ENCODE measurements at places on chromosomes 5 and 9.

- DNase-seq = no peak
Observed at GRCh38 chr5:130975847-130976246, 189.2 kb downstream of the HINT1 start.

DNA sequence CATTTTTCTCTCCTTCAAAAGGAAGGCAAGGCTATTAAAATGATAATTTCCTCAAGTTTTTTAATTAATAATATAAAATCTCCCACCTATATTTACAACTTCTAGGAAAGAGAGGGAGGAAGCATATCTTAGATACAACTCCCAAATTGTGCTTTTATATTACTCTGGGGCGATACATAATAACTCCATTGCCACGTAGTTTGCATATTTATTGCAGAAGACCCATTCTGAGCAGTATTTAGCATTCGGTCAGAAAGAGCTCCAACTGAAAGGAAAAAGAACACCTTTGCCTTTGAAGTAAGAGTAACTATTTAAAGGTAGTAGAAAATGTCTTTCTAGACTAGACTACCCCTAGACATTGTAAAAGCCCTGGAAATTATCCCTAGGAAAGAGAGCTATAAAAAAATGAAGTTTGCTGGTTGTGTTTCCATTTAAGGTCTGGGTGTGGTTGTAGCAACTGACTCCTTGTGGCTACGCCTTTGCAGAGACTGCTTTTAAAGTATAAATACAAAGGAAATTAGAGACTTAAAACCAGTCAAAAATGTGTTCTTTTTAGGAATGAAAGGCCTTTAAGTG, 566.1 kb downstream of the ZNF608 start:
- DNase-seq = no peak

GRCh38 chr9:88015606-88016005, 41.3 kb upstream of the CDK20 start:
- DNase-seq = no peak

GRCh38 chr5:14502294-14502690, 79.3 kb upstream of the OTULINL start:
- DNase-seq = no peak

DNA sequence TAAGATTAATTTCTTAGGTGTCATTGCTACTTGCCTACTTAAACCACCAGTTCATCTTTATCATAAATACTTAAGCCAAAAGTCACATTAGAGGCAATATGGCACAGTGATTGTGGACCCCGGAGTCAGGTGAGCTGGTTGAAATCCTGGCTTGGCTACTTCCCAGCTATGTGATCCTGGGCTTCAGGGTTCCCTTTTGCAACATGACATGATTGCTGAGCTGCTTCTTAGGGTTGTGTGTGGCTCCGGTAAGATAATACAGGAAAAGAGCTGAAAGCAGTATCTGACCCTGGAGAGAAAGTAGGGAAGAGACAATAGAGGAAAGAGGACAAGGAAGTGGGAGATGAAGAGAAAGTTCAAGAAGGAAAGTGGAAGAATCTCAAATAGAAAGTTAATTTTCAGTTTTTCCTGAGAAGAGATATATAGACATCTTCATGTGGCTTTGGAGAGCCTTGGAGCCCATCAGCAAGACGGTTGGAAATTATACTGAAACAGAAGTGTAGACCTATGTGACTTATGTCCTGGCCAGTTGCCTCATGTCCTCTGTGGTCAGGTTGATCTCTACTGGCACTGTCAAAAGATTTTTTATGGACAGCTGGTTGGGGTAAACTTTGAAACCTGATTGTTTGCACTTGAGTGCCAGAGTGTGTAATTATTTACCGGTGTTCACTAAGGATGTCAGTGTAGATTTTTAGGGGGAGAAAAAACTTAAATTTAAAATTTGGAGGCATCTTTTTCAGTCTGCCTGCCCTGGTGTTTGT, 93.2 kb downstream of the GHR start:
- no peak for DNase-seq

- DNase-seq = no peak
Observed at GRCh38 chr5:131637694-131638093, 2.7 kb upstream of the RAPGEF6 start.

GRCh38 chr9:79980432-79980831, 408.7 kb downstream of the TLE4 start:
- no peak for DNase-seq

DNA sequence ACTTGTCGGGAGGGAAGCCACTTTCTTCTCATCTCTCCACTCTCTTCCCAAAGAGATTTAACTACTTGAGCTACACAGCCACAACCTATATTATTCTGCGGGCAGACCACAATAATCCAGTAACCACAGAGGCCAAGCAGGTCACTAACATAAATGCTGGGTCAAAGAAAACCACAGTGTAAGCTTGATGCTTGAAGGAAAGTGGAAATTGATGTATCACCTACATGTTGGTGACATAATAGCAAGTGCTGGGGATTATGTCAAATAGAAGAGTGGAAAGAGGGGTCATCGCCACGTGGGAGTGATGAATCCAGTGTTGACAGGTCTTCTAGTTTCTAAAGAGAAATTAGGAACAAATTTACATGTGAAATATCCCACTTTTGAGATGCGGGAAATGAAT, 40.9 kb downstream of the RFK start:
- DNase-seq = no peak

DNA sequence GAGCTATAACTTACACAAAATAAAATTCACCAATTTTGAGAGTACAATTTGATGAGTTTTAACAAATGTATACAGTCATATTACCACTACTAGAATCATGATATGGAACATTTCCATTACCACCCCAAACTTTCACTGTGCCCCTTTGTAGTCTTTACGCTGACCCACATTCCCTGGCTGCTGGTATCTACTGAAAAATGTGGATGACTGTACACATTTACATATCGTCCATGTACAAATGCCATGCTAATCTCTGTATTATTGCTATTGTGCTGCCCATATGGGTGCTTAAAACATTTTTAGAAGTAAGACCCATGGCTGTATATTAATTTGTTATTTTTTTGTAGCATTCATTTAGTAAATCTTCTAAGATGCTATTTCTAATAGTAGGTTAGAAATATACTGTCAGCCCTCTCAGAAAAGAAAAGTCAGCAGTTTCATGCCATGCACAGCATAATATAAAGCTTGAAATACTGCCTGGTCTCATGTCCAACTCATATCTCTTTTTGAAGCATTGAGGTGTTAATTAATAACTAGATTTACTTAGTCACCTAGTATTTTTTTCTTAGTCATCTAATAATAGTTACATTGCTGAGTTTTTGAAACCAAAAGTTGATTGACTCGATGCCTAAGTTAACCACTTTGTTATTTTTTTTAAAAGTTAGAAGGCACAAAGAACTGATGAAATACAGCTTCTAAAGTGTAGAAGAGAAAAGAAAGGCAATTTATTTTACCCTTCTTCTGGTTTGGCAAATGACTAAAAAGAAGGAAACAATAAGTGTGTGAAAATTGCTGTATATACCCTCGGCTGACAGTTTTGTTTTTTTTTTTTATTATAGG, 188.3 kb upstream of the MEF2C start:
- DNase-seq = no peak

DNA sequence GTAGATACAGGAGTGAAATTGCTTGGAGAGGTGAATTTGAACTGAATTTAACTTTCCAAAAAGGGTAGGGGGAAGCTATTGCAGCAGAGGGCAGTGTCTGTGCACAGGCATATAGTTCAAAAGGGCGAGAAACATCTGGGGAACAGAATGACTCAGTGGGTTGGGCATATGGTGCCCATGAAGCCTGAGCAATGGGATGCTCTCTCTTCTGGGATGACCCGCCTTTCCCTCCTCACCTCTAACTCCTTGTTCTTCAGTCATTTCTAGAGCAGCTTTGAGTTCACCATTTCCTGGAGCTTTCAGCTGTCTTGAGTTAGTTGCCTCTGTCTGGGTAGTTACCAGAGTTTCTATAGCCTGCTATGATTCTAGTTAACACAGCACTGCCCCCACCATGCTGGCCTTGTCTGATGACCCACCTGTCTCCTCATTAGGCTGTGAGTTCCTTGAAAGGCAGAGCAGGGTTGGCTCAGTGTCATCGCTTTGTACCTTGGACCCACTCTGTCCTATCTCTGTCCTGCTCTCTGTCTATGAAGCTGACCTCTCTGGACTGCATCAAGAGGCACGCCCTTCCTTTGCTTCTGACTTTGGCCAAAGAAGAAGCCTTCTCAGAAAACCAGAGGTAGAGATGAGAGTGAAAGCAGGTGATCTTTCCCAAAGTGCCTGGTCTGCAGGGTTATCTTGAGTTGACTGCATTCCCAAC, 299.6 kb upstream of the KLF4 start:
- no peak for DNase-seq

DNA sequence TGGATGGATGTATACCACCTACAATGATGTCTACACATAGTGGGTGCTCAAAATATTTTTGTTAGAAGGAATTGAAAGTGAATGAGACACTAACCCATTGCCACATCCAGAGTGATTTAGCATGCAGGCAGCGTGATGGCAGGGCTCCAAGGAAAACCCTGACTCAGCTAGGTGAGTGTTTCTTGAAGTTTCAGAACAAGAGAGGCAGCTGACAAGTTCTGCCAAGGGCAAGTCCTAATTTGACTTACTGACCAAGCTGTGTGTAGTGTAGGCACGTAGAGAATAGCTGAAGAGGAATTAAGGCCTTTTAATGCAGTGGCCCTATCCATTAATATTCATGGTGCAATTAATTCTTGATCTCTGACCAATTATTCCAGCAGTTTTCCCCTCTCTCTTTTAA, 107.8 kb upstream of the ATP10B start:
- no peak for DNase-seq

GRCh38 chr5:219460-219863, 1.3 kb downstream of the SDHA start:
- DNase-seq = no peak

- no peak for DNase-seq
Observed at GRCh38 chr5:113230711-113231652, 203.8 kb downstream of the TSSK1B start.

GRCh38 chr5:5497152-5497788, 74.8 kb downstream of the ICE1 start:
- DNase-seq = no peak

GRCh38 chr9:26462751-26463150, 429.9 kb downstream of the CAAP1 start:
- DNase-seq = no peak

DNA sequence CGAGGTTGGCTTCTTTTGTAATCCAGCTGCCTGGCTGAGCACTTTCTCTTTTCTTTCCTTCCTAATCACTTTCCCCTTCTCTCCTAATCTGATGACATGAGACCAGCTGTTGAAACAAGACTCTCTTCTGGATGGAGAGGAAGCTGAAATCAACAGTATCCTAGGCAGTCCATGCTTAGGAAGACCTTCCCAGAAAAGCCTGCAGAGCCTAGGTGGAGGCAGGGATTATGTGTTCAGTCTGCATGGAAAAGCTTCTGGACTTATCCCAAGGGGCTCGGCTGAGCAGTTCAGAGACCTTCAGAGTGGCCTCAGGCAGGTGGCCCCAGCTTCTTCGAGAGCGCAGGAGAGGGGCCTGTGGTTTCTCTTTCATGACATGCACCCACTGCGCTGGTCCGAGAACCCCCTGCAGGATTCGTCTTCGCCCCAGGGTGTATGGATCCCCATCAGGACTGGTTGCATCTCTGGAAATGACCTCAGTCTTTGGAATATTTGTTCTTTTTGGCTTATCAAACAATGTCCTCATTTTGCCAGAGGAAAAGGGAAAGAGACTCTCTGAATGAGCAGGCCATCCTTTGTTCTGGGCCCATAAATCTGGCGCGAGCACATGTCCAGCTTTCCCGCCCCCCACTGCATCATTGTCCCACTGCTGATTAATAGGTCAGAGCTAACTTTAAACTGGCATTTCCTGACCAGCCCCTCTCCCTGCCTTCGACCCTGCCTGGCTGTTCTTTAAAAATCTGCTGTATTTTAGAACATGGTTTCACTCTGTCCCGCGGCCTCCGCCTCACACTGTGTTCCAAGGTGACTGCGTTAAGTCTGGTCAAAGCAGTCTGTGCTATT, 177.9 kb upstream of the KLF4 start:
- DNase-seq = no peak

DNA sequence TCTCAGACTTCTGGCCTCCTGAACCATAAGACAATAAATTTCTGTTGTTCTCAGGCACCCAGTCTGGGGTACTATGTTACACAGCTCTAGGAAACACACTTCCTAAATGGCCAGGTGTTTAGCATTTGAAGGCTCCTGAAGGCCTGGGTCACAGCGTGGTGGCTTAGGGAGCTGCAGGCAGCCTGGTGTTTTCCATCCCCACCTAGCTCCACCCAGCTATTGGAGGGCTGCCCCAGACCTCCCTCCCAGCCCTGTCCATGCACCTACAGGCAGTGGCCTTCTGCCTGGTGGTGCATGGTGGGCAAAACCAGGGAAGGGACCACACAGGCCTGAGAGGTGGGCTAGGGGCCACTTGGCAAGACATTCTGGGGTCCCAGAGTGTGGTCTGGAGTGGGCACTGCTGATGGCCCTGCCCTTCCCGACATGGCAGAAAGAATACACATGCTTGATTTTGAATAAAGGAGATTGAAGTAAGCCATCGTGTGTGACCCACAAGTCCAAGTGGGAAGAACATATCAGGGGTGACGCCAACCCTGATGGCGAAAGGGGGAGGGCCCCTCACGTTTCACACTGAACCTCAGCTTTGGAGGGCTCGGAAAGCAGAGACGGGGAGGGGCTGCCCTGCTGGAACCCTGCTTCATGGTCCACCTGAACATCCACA, 1.3 kb upstream of the SUSD3 start:
- DNase-seq = no peak
